Activated CD8-positive, alpha-beta memory T cell treated with anti-CD3 and anti-CD28 coated beads, Interleukin-2, amount 50 U/mL, for 4 hours (primary cell): ENCODE measurements at places on chromosomes 11 and 22.

GRCh38 chr11:119699227-119699626 lies 29.8 kb downstream of the NECTIN1 start:
- no peak for DNase-seq

GRCh38 chr11:46711303-46711702 lies 7.7 kb upstream of the F2 start:
- DNase-seq = no peak

DNA sequence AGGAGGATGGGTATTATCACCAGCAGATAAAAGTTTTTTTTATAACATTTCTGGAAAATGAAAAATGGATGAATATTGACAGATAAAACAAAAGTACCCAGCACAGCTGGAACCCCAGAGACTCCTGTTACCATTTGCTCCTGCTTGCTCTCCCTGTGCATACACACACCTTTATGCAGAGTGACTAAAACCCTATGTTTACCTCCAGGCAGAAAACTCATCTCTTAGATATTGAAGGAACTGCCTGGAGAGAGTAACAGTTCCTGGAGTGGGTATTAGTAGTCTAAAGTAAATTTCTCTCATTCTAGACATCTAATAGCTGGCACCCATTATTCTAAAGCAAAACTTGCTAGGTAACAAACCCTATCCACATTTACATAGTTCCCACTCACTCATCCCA lies 38.0 kb downstream of the CYP2R1 start:
- no peak for DNase-seq

DNA sequence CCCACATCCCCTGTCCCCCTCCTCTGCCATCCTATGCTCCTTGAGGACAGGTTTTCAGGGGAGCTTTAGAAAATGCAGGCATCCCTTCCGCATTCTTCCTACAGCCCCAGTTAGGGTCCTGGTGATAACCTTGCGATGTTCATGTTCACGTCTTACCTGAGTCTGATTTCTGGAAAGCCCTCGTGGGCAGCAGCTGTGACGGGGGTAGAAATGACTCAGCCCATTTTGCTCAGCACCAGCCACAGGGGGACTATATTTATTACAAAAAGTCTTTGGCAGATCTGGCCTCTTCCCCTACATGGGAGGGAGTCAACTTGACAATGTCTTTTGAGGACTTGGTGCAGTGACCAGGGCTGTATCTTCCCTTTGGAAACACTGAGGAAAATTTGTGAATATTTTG lies 12.3 kb downstream of the PKNOX2 start:
- no peak for DNase-seq

GRCh38 chr11:110000031-110000502 lies 93.1 kb upstream of the ZC3H12C start:
- no peak for DNase-seq

DNA sequence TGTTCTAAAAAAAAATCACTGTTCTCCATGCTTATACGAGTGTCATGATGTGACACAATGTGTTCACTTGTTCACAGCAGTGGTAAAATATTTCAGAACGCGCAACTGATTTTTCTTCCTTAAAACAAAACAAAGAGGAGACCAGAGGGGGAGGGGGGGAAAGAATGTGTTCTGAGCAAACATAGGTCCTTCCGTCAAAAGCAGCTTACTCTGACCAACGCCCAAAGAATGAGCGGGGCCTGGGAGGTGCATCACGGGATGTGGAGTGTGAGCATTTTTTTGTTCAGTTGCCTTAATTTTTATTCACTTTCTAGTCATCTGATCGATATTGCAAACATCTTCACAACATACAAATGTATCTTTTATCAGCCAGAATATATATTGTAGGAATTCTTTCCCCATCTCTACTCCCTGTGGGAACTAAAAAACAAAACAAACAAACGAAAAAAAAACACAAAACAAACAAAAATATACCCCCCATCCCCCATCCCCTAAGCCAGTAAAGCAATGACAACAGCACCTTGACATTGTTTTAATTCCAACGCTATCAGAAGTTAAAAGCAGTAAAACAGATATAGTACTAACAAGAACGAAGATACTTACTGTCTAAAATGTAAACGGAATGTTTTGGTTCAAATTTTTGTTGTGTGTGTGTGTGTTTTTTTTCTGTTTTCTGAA lies 43.3 kb downstream of the BDNF start:
- DNase-seq = no peak

- no peak for DNase-seq
Observed at GRCh38 chr11:64851831-64852351, 7.4 kb upstream of the CDC42BPG start.

DNA sequence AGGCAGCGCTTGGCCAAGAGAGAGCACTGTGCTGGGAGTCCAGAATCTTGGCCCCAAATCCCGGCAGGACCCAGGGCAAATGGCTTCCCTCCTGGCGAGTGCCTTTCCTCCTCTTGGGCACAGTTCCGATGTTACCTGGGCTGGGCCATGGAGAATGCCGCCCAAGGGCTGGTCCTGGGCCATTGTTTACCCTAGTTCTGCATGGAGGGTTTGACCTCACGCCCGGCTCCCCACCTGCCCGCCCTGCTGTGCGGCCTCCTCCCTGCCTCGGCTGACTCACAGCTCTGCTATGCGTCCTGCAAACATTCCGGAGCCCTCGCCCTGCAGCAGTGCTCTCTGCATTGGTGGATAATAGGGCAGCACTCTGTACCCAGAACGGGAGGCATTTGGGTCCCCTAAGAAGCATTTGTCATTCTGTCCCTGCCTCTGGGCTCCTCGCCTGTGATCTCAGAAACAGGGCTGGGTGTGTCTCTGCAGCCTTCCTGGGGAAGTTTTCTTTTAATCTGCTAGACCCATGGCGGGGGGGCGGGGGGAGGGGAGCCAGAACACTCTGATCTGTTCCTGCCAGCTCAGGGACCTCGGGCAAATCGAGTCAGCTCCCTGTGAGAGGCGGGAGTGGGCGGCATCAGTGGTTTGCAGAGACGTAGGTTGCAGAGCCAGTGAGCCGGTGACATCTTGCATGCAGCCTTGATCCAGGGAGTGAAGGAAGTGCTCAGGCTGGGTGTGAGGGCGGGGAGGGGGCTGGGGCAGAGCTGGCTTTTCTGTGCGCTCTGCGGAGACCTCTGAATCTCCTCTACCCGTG lies 32.9 kb upstream of the SMIM38 start:
- DNase-seq = peak; percentile 82

DNA sequence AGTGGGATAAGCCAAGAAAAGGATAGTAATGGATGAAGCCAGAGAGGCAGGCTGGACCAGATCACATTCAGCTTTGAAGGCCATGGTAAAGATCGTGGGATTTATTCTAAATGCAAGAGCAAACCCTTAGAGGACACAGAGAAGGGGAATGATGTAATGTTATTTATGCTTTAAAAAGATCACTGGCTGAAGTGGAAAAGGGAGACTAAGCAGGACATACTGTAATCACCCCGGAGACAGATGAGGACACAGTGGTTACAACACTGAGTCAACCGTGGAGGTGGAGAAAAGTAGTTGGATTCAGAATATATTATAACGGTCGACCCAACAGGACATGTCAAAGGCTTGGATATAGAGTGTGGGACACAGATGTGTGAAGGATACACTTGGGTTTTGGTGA lies 38.5 kb downstream of the CDON start:
- no peak for DNase-seq

DNA sequence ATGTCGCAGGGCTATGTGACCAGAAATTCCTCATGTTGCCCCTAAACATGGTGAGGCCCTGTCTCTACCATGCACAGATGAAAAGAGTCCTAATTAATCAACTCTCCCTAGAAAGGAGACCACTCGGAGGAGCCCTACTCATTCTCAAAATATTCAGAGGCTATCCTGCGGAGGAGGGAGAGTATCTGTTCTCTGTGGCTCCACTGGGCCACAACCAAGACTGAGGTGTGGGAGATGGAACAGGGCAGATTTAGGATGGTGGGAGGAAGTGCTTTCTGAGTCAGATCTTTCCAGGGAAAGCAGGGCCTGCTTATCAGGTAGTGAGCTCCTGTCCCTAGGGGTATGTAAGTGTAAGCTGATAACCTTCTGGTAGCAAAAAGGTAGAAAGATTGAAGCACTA lies 37.0 kb upstream of the PRDM11 start:
- DNase-seq = no peak

- no peak for DNase-seq
Observed at GRCh38 chr22:44859641-44860040, 107.3 kb downstream of the ARHGAP8 start.

DNA sequence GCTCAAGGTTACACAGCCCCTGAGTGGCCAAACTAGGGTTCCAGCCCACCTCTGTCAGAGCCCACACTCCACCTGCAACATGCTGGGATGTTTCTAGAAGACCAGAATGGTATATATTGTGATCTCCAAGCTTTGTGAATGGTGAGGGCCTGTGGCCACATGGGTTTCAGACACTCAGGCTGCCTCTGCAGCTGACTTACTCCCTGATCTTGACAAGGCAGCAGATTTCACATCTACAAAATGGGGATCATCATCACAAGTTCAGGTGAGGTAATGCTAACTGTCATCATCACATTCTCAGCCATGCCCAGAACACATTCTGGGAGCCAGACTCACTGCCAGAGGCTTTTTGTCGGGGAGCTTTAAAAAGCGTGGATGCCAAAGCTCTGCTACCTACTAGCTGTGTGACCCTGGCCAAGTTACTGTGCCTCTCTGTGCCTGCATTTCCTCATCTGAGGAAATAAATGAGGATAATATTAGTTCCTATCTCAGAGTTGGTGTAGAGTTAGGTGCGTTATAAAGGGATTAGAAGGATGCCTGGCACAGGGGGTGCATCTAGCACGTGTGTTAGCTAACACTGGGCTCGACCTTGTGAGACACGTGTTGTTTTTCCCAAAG lies 24.9 kb upstream of the WNT11 start:
- no peak for DNase-seq

GRCh38 chr11:88552379-88553062 lies 215.0 kb upstream of the CTSC start:
- peak; percentile 45 for DNase-seq

- DNase-seq = no peak
Observed at GRCh38 chr22:35197071-35197470, 60.2 kb upstream of the HMGXB4 start.

- no peak for DNase-seq
Observed at GRCh38 chr11:78109081-78110015, 29.7 kb upstream of the NDUFC2 start.

DNA sequence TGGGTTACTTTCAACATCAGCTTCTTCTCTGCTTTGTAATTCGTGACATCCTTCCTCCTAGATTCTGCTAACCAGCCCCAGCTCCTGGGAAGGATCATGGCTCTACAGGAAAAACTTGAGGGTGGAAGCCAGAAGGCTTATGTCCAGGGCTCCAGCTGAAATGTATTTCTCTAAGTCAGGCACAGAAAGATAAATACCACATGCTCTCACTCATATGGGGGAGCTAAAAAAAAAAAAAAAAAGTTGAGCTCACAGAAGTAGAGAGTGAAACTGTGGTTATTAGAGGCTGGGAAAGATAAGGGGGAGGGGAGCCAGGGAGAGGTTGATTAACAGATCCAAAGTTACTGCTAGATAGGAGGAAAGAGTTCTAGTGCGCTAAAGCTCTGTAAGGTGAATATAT lies 74.9 kb downstream of the DSCAML1 start:
- DNase-seq = no peak
